ENCODE measurements at places on chromosomes 1 and 21.

- DNase-seq, result no peak
Observed at GRCh38 chr1:39090757-39091380, 64.7 kb downstream of the NDUFS5 start.

- no peak for DNase-seq
Observed at GRCh38 chr1:92551916-92552315, 65.2 kb upstream of the GFI1 start.

DNA sequence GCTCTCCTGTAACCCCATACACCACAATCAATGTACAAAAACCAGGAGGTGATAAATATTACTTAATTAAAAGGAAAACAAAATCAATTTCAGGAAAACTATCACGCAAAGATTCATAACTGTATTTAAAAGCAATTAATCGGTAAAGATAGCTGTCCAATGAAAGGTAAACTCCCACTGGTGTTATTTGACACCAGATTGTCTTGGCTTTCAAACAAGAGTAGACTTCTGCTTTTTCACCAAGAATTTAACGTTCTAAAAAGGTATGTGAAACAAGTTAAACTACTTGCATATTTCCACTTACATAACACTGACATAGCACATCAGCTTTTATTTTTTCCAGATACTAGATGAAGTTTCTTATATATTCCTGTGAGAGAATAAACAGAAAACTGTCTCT lies 3.5 kb downstream of the PLPP3 start:
- DNase-seq, result no peak

DNA sequence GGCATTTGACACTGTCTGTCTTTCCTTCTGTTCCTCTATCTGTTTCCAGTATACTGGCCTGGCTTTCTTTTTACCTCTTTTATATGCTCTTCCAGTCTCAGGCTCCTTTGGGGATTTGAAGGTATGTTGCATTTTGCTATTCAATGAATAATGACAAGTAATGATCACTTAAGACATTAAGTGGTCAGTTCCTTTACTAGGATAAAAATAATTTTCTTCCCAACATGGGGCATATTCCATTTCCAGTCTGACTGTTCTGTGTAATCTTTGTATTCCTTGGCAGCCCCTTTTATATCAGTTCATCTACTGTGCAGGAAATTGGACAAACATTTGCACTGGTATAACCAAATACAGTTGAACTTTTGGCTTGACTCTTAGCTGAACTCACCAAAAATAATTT lies 15.6 kb downstream of the METTL18 start:
- no peak for DNase-seq

DNA sequence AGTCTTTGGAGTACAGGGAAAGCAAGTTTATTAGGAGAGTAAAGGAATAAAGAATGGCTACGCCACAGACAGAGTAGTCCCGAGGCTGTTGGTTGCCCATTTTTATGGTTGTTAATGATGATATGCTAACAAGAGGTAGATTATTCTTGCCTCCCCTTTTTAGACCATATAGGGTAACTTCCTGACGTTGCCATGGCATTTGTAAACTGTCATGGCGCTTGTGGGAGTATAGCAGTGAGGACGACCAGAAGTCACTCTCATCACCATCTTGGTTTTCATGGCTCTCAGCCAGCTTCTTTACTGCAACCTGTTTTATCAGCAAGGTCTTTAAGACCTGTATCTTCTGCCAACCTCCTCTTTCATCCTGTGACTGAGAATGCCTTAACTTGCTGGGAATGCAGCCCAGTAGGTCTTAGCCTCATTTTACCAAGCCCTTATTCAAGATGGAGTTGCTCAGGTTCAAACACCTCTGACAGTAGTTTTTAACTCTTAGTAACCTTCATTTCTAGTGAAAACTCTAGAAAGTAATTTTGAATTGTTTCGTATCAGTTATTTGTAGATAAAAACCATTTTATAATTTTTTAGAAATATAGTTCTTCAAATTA lies 26.2 kb downstream of the TCP10L start:
- DNase-seq, result no peak

DNA sequence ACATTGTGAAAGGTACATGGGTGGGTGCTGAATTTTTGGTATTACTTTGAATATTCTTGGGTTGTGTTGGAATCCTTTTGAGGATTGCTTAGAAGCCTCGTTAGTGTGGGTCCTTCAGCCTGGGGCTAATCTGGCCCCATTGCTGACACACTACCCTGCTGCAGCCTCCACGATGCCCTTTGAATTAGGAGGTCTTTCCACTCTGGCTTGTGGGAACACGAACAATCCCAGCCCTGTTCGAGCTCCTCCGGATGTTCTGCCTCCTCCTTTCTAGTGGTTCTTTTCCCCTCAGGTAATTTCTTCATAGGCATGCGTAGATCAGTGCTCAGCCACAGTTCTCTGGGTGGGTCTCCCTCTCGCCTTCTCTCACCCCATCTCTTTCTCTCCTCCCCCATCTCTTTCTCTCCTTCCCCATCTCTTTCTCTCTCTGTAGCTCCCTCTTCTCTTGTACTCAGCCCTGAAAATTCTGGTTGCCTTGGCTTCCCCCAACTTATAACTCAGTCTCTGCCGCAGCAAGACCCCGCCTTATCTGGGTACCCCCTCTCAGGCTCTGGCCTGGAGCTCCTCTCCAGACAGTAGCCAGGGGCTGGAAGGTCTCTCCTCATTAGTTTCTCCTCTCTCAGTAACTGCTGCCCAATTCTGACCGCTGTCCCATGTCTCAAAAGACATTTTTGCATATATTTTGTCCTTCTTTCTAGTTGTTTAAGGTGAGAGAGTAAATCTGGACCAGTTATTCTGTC lies 46.0 kb upstream of the SLC19A1 start:
- no peak for DNase-seq

- DNase-seq, result peak; percentile 9
Observed at GRCh38 chr1:180674603-180675530, 43.0 kb downstream of the XPR1 start.

GRCh38 chr1:172654535-172654934 lies 4.4 kb upstream of the FASLG start:
- DNase-seq, result peak; percentile 94

GRCh38 chr1:182806015-182806678 lies 16.6 kb downstream of the NPL start:
- no peak for DNase-seq

DNA sequence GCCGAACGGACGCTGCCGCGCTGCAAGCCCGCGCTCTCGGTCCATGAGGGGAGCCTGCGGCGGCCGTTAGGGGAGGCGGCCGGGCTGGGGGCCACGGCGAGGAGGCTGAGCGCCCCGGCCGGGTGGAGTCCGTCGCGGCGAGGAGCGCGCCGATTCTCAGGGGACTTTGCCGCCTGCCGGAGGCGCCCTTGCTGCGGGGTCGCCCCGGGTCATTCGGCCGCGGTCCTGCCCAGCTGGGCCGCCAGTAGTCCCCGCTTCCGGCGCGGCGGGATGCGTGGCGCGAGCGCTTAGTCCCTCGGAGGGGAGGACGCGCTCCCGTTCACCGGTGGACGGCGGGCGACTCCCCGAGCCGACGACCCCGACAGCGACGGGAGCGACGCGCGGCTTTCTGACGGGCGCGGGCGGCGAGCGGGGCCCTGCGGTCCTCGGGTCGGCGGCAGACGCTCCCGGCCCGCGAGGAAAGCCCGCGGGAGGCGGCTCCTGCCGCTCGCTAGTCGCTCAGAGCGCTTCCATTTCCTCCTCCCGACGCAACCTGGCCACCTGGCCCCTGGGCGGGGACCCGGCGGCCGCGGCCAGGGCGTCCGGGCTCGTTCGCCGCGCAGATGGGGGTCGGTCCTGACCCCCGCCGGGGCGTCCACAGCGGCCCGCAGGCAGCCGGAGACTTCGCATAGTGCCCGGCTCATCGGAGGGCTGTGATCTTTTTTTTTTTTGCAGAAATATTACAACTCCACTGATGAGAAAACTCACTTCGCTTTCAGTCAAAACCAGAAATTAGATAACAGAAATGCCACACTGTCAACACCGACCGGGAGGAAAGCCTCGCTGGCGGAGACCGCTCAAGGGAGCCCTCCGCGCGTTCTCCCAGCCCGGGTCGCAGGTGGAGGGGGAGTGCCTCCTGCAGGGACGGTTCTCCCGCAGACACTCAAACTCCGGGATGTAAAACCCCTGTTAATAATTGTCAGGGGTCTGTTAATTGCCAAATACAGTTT lies 641 bp upstream of the ZBTB21 start:
- DNase-seq, result peak; percentile 23

DNA sequence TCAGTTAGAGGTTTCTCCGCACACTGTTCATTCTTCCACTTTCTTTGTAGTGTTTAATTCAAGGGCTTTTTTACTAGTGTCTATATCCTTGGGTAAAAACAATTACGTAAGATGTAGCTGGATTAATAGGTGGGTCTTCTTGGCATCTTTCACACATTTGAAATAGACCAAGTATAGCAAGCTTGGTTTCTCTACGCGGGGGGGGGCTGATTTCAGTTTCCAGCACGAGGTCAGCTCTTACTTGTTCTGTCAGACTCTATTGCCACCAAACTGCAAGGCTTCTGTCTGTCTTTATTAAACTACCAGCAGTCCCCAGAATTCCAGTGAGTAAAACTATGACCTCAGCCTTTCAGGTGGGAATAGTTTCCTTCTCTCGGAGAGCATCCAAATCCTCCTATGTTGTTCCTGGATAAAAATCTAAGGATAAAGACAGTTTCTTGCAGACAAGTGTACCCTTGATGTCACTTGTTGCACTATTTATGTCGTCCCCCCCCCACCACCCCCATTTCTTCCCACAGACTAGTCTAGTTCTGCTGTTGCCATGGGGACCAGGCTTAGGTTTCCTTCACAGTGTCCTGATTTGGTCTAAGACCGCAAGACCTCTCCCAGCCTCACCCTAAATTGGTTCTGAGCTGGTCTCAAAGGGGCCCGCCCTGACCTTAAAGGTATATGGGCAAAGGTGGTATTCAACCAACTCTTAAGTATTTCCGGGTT lies 17.0 kb downstream of the SPATA46 start:
- DNase-seq, result no peak

DNA sequence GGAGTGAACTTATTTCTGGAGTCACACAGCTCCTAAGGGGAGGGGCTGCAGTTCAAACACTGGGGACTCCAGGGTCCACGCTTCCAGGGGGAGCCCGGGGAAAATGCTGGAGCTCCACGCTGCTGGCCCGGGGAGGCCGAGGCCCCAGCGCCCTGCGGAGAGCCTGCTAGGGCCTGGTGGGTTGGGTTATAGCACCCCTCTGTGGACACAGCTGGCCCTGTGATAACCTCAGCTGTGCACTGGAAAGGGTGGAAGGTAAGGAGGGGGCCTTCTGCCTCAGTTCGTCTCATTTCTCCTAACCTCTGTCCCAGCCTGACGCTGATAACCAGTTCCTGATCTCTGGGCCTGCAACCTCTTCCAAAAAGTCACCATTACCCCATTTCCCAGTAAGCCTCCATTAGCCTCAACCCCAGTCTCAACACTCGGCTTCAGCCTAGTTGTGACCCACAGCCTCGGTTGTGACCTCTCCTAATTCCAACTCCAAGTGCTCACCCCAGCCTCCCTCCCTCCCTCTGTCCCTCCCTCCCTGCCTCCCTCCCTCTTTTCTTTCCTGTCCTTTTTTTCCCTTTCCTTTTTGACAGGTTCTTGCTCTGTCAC lies 7.1 kb downstream of the NBL1 start:
- peak; percentile 57 for DNase-seq

DNA sequence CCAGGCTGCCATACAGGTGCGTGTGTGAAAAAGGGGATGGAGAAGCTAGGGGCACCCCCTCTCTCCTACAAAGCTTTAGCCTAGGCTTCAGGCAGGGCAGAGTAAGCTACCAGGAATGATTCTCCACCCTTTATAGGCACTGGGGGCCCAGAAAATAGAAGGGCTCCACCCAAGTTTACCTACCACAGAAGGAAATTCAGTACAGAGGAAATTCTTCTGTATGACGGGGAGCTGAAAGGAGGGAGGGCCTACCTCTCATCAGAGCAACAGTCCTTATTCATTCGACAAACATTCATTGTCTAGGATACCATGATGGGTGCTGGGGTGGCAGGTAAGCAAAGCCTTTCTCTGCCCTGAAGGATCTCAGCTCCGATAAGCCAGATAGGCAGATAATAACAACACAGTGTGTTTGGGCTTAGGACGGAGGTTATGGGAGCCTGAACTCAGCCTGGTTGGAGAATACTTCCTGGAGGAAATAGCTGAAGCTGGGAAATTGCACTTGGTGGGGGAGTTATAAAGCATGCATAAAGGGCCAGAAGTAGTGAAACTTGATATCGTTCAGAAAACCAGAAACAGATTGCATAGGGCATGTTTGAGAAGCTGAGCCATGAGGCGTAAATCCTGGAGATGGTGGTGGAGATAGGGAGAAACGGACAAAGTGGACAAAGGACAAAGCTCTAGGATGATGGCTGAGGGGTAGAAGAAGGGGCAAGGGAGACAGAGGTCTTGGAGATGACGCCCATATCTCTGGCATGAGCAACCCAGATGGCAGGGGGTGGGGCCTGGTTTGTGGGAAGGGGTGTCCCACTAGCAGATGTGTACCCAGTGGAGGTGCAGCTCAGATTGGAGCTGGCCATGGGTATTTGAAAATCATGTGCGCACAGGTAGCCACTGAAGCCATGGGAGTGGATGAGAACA lies 5.3 kb upstream of the P3R3URF start:
- DNase-seq, result peak; percentile 30

- no peak for DNase-seq
Observed at GRCh38 chr1:108034396-108034795, 69.4 kb upstream of the VAV3 start.

DNA sequence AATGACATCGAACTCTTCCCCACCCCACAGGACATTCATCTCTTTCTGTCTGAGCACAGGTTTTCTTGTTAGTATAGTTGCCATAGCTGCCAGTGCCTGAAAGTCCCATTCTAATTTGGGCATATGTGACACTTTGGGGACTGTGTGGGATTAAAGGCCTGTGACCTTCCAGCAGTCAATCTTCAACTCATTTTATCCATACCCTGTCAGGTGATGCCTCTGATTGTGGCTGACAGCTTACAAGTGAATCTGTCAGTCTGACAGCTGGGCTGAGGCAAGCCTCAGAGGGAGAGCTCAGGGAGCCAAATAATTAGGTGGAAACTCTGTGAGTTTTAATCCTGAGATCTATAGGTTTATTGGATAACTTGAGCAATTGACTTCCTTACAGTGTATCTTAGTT lies 29.6 kb downstream of the ZCCHC17 start:
- DNase-seq, result no peak

DNA sequence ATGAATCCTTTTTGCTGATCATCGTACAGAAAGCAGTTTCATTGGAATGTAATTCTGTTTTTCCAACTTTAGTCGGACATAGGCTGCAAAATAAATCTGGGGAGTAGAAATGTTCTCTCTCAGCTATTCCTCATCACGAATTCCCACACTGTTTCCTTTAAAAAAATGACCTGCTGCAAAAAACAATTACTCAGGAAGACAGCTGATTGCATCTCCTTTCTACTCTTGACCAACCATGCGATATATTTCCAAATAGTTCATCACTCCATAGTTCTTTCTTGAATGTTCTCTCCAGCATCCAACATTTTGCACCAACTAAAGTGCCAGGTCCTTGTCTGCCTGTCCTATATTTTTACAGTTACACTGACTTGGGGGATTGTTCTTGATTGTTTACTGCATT lies 96.4 kb downstream of the S1PR1 start:
- no peak for DNase-seq

DNA sequence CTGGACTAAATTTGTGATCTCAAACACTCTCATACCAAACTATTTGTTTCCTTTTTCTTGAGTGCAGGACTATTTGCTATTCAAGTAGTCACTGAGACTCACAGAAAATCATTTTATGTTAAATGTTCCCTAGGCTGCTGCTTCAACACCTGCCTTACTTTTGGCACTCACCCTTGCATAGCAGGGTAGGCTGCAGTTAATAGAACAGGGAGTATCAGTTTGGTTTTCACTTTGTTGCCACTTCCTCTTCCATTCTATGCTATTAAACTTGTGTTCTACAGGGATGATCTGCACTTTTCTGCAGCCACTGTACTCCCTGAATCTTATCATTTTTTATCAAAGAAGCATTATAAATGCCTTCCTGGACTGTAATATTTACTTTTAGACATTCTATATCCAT lies 148.7 kb upstream of the PRMT6 start:
- DNase-seq, result no peak

Data from ELR (cell line).